ENCODE measurements at places on chromosomes 12 and 14. TPM values are rescaled to one million over a fixed set of nuclear protein-coding genes. Genes with fewer than 3 reads are reported as not detected.

DNA sequence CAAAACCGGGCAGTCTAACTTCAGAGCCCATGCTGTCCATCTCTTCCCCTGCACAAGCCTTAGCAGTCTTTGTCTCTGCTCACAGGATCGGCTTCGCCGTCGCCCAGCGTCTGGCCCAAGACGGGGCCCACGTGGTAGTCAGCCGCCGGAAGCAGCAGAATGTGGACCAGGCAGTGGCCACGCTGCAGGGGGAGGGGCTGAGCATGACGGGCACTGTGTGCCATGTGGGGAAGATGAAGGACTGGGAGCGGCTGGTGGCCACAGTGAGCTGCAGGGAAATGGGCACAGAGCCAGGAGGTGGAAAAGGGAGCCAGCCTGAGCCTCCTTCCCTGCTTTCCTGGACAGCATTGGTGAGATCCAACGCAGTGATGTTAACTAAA is 14.2 kb upstream of the CARMIL3 start:
- no peak for DNase-seq

- DNase-seq: no peak
Measured at GRCh38 chr14:87690076-87690613, 302.8 kb downstream of the GALC start.

- DNase-seq: no peak
Measured at GRCh38 chr14:89801136-89801535, 153.4 kb downstream of the EFCAB11 start.

GRCh38 chr12:53795927-53796326 is 44.1 kb upstream of the CISTR start:
- DNase-seq: no peak

- no peak for DNase-seq
Measured at GRCh38 chr14:76669770-76670169, 91.5 kb upstream of the VASH1 start.

- no peak for DNase-seq
Measured at GRCh38 chr12:120242275-120242799, 23.2 kb downstream of the PXN start.

- DNase-seq: no peak
Measured at GRCh38 chr14:80549141-80549540, 337.8 kb upstream of the DIO2 start.

- DNase-seq: no peak
Measured at GRCh38 chr14:29627137-29627536, 300.5 kb downstream of the PRKD1 start.

The KLHL28 gene
- 22.2 TPM for total RNA-seq

The ENDOU gene
- total RNA-seq: not detected

The TSPAN8 gene
- not detected for total RNA-seq

The FOXN4 gene
- not detected for total RNA-seq

Measured in activated naive CD4-positive, alpha-beta T cell treated with anti-CD3 and anti-CD28 coated beads, Interleukin-2, amount 50 U/mL, for 72 hours (primary cell).